ENCODE measurements at places on chromosomes 4 and X.

- no peak for DNase-seq
Measured at GRCh38 chr4:35538807-35539206, 705.5 kb downstream of the ARAP2 start.

GRCh38 chr4:183503497-183504063 lies 1.3 kb upstream of the ING2 start:
- DNase-seq, result no peak

DNA sequence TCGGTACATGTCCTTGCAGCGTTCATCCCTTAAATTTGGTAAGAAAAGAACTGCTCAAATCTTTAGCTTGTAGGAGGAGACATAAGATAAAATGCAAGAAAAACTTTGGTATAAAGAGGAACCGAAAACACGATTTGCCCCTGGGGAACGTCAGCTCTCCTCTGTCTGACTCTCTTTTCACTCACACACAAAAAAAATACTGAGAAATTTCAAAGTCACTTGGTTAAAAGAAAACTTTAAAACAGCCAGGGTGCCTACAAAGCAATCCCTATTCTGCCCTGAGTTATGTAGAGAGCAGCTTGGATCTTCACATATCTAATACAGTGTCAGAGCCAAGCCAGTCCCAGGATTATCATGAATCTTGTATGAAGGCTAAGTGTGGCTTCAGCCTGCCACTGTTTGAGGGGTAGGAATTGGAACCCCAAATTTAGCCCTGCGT lies 248.5 kb upstream of the CXXC4 start:
- no peak for DNase-seq

- no peak for DNase-seq
Measured at GRCh38 chrX:13142891-13143290, 98.5 kb upstream of the FAM9C start.

- no peak for DNase-seq
Measured at GRCh38 chrX:125680366-125680765, 360.7 kb downstream of the TEX13C start.
